ENCODE measurements at places on chromosomes 1 and 21.

- no peak for DNase-seq
These were observed 117.0 kb upstream of the PLD5 start for GRCh38 chr1:242641461-242641860.

GRCh38 chr21:30480145-30480544 lies at the start of gene KRTAP19-1:
Gene KRTAP19-1, minus strand, starts transcription at chr21:30480367. Its CDS starts 50 bp downstream, at chr21:30480317.
- DNase-seq = no peak

DNA sequence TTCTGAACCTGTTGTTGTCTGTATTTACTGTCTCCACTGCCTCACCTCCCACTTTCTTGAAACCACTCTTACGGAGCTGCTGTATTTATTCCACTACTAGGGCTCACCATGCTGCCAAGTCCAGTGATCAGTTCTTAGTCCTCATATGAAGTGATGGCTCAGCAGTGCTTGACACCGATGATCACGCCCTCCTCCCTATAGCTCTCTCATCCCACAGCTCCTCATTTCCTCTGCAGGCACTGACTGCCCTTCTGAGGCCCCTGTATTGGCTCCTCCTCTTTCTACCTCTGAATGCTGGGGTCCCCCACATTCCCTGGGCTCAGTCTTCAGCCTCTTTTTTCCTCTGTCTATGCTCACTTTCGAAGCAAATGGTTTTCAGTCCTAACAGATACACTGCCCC lies 3.4 kb downstream of the CLCA1 start:
- no peak for DNase-seq

- no peak for DNase-seq
These were observed 43.9 kb upstream of the ITPKB start for GRCh38 chr1:226782845-226783601.

DNA sequence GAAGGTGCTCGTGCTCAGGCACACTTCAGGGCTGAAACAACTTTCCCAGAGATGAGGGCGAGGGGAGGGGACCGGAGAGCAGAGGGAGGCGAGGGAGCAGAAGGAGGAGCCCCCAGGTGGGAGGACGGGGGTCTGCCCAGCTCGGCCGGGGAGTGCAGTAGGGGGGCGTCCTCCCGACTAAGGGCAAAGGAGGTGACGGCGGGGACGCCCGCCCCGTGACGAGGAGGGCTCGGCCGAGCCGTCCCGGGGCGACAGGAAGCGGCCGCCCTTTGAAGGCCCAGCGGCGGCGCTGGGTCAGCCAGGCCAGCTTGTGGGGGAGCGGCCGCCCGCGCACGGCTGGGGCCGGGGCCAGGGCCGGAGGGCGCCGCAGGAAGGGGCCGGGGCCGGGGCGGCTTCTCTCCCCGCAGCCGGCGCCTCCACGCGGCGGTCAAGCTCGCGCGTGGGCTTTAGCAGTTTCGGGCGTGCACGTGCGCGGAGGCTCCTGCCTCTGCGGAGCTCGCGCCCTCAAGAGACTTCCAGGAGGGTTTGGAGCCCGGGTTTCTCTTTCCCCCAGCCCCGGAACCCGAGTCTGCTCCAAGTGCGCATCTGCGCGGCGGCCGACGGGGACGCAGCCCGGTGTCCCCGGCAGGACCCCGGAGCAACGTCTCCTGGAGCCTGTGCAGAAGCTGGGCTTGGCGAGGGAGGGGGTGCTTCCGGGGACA lies 100.8 kb upstream of the SLC45A1 start:
- DNase-seq = no peak

DNA sequence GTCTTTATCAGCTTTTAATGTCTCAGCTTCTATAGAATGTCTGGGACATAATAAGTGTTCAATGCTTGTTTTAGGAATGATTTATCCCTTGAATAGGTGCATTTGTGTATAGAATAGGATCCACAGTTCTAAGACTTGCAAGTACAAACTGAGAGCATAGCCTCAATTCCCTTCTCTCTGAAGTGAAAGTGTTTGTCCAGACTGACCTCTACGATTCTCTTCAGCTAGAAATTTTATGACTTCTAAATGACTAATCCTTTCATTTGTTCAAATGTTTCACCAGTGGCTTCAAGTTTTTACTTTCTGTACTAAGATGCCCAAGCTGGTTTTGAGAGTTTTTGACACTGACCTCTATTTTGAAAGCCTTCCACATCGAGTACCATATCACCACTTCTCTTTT lies 608.2 kb upstream of the ADGRL4 start:
- DNase-seq = no peak

DNA sequence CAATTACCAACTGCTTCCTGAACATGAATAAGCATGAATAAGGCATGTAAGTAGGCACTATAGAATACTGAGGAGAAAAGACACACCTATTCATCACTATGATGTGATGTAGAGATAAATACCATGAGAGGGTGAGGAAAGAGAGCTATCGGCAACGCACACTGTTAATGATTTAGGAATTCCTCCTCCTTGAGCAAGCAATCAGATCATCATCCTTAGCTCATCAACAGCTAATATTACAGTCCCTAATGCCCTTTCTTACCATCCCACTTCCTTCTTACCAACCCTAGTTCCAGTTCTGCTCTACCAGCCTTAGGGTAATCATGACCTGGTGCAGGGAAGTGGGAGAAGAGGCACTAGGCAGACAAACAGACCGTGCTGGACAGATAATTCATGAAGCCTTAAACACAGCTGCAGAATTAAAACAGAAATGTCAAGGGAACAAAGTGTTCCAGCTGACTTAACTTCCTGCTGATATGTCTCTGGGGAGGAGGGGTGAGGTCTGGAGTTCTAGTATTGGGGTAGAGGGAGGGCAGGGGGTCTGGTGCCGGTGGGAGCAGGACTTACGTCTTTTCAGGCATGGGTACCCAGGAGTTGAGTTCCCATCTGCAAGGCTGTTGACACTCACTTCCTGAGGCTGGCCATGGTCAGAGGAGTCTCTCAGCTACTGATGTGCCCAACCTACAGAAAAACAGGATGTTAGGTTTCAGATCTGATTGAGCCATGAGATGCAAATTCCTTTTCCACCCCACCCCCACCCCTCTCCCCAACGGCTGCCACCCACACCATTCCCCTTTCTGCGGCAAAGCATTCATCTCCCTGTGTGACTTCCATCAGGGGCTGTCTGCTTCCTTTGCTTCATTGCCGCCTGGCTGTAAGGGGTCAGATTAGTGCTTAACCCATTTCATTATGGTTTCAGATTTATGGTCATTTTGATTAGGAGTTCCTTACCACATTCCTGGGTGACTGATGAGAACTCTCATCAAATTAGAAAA lies 12.6 kb upstream of the RCSD1 start:
- DNase-seq = no peak

GRCh38 chr1:47785561-47786271 lies 211.5 kb downstream of the TRABD2B start:
- DNase-seq = no peak

- no peak for DNase-seq
These were observed 40.3 kb downstream of the NPHP4 start for GRCh38 chr1:5951846-5952410.

GRCh38 chr1:31705080-31705866 lies 1.5 kb upstream of the COL16A1 start:
- peak; percentile 39 for DNase-seq

DNA sequence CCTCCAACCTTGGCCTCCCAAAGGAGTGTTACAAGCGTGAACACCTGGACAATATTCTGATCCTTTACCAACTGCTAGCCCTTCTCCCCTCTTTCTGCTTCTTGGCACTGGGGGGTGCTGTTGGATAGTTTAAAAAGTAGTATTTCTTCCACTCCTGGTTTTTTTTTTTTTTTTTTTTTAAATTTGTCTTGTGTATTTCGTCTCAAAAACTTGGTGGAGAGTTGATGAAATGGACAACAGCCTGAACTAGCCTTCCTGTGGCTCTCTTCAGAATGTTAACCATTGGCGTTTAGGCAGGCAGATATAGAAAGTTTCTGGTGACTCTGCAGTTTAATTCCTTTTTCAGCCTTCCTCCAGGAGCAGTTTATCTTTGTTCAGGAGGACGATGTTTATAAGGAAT lies 69.7 kb upstream of the USP24 start:
- DNase-seq = no peak

DNA sequence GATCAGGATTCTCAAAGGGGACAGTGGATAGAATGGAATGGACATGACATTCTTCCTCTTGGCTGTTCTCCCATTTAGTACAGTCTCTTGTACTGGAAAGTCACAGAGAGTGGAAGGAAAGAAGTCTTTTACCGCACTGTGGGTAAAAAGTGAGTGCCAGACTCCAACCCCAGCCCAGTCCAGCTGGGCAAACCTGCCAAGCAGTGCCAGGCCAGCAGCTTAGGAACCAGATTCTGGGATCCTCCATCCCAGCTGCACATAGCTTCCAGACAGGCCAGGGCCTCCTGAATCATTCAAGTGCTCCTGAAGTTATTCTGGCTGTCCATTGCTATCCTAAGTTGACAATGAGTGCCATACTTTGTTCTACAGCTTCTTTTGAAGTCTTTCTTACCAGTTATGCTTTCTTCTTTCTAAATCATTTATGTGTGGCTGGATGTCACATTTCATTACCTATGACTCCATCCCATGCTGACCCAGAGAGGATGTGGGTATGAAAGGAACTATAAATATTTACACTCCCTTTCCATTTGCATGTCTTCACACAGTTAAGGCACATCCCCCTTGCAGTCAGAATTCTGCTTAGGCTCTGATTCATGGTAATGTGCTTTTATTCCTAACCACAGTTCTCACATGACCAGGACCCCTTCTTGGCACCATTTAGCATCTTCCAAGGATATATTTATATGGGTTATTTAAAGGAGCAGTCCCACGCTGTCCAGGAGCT lies 88.9 kb downstream of the AK5 start:
- no peak for DNase-seq

DNA sequence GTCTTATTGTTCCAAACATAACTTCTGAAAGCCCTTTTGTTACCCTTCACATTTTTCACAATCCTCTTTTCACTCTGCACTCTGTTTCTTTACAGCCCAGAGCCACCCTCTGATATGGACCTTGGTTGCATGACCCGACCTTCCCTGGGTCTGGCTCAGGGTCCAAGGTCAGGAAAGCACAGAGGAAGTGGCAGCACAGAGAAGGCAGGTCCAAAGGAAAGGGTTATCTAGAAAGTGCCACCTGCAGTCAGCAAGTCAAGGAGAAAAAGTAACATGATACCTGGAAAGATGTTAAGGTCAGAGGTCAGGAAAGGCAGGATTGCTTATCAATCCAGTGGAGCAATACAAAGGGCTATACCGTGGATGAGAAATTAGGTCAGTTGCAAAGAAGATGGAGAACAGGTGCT lies 18.4 kb downstream of the BCAR3 start:
- DNase-seq = no peak

DNA sequence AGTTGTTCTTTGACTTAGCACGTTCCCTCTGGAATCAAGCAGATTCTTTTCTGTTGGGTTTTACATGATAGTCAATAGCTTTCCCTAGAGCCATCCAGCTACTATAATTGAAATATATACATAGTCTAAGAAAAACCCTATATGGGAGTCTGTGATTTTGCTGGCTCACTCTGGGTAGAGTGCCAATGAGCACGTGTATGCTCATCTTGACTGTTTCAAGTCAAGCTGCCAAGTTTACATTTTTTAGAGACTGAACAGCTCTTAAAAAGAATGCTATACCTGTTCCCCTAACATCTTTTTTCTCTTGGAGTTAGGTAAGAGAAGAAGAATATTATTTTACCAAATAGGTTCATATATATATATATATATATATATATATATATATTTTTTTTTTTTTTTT lies 182.8 kb upstream of the NRIP1 start:
- DNase-seq = no peak

GRCh38 chr1:22344329-22344630 lies 107.4 kb upstream of the ZBTB40 start:
- no peak for DNase-seq

DNA sequence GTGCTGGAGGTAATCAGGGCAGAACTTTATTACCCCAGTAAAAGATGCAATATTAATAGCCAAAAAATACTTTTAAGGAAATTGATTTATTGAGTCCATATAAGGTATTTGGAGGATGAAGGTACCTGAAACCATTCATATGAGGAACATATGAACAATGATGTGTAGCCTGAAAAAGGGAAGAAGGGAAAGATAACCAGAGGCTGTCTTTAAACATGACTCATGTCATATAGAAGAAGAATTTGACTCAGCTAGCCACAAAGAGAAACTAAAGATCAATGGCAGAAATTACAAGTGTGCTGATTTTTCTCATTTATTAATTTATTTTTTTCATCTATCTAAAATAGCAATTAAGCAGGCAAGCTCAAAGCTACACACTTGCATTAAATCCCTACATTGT lies 136.2 kb upstream of the DUSP10 start:
- DNase-seq = no peak

DNA sequence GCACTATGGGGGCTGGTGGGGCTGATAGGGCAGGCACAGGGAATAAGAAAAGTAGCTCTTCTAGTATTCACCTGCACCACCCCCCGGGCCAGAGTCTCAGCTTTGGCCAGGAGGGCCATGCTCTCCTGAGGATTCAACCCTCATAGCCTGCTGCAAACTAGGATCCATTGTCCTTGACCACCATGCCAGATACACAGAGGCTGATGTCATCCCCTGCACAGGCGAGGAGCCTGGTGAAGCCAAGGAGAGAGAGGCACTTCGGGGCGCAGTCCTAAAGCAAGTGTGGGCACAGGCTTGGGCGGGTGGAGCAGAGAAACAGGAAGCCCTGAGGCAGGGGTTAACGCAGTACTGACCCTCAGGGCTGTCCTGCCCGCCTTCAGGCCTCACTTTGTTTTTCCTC lies 29.5 kb downstream of the TMEM53 start:
- DNase-seq = no peak

- no peak for DNase-seq
These were observed 199.3 kb downstream of the DSCAM start for GRCh38 chr21:40647706-40648105.

GRCh38 chr1:231584117-231584516 lies 42.5 kb upstream of the DISC1 start:
- no peak for DNase-seq

GRCh38 chr1:78237364-78237916 lies 191.7 kb downstream of the GIPC2 start:
- DNase-seq = no peak

- no peak for DNase-seq
These were observed 277.2 kb downstream of the KCTD3 start for GRCh38 chr1:215844266-215844665.

DNA sequence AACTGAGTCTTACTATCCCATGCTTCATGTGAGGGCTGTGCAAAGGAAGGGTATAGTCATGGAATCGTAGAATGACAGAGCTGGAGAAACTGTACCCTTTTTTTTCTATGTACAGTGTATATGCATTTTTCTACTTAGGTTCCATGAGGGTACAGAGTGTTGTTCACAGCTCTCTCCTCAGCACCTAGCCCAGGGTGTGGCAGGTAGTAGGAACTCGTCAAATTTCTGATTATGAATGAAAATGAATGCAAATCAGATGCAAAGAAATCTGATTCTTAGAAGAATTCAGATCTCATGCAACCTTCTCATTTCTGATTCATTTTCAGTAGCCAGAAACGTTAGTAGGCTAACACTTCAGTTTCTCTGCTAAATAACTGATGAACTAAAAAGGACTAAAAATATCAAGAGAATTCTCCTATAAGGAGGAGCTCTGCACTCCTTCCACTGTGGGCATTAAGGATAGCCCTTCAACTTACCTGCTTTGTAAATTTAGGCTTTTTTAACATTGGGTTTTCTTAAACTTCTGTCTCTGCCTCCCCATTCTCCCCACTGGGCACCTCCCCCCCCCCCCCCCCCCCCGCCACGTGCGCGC lies 18.0 kb upstream of the HHAT start:
- DNase-seq = no peak

GRCh38 chr1:206041640-206042039 lies 11.3 kb upstream of the RHEX start:
- DNase-seq = no peak

GRCh38 chr1:204641455-204641854 lies 44.1 kb downstream of the LRRN2 start:
- no peak for DNase-seq

- no peak for DNase-seq
These were observed 144.7 kb downstream of the PRDM16 start for GRCh38 chr1:3213730-3214129.
